ENCODE measurements at places on chromosomes 11 and 22. TPM values are rescaled to one million over a fixed set of nuclear protein-coding genes. Genes with fewer than 3 reads are reported as not detected.
A peak's percentile ranks its signal among the peaks of the same experiment; 100 is the strongest.

Gene KLHL35
- total RNA-seq, result 1.1 TPM

Gene SPTBN2
- 49.1 TPM for total RNA-seq

DNA sequence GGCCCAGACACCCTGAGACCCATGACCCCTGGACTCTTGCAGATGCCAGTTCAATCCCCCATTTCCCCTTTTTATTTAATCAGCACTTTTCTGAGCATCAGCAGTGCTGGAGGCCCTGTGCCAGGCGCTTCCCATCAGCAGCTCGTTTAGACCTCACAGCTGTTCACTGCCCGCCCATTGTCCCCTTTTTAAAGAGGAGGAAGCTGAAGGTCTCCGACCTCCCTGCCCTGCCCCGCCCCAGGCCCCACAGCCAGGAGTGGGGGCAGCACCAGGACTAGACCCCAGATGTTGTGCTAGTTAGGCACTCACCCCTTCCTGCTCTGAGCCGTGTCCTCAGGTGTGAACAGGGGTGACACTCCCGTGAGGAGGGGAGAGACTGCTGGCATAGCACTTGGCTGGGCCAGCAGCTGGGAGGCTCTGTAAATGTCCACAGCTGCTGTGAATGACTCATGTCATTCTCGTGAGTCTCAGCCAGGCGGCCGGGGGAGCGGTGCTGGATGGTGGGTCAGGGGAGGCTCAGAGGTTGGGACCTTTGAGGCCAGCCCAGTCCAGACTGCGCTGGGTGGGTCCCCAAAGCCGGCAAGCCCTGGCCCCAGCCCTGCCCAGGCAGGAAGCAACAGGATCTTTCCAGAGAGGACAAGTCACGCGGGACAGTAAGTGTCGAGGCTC is 19.9 kb downstream of the EMID1 start:
- H3K27me3 ChIP-seq, result 0 out of 2 replicates have a peak, but pooled peaks cover 3% of the 10 kb centered on the region
- no peak for DNase-seq

DNA sequence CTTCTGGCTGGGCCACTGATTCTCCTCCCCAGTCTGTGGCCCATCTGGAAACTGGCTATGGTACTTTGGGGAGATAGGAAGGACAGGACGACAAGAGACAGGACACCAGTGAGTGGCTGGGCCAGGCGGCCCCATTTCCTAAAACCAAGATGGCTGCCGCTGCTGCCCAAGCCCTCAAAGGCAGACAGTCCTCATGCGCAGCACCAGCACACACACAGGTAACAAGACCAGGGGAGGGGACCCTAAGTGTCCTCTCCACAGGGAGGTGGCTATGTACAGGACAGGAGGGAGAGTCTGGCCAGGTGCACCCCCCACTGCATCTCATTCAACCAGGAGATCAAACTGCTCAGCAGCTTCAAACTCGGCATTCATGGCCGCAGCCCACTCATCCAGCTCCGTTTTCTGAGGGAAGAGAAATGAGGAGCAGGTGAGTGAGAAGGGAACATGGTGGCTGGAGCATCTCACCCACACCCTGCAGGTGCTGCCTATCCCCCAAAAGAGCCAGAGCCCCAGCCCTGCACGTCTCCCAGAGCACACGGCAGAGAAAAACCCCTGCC is 5.0 kb downstream of the CDCA5 start:
- peak overlapping the region; percentile 74 for H3K27ac ChIP-seq
- H3K36me3 ChIP-seq, result peaks cover 16% of the 10 kb centered on the region
- peaks cover 8% of the 10 kb centered on the region for H3K4me1 ChIP-seq
- no peaks in the 10 kb centered on the region for H3K27me3 ChIP-seq
- H3K4me3 ChIP-seq, result no peak overlapping the region

- no peak overlapping the region for H3K4me3 ChIP-seq
- DNase-seq, result no peak
- H3K36me3 ChIP-seq, result no peaks in the 10 kb centered on the region
- H3K27ac ChIP-seq, result no peak overlapping the region
Measured at GRCh38 chr11:14125529-14125928, 163.0 kb downstream of the SPON1 start.
